ENCODE measurements at places on chromosomes 1 and 21.
A peak's percentile ranks its signal among the peaks of the same experiment; 100 is the strongest.

DNA sequence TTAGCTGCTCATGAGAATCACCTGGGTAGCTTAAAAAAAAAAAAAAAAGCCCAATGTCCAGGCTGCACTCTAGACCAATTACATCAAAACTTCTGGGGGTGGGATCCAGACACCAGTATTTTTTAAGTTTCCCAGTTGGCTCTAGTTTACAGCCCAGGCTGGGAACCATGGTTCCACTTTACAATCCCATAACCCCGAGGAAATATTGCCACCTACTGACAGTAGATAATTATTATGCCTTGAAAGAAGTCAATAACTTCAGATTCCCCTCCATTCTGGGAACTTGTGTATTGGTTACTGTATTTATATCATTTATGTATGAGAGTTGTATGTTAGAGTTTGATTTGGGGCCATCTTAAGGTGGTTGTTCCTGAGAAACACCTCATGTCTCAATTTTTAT, 100.2 kb downstream of the SPATA46 start:
- DNase-seq, result no peak

DNA sequence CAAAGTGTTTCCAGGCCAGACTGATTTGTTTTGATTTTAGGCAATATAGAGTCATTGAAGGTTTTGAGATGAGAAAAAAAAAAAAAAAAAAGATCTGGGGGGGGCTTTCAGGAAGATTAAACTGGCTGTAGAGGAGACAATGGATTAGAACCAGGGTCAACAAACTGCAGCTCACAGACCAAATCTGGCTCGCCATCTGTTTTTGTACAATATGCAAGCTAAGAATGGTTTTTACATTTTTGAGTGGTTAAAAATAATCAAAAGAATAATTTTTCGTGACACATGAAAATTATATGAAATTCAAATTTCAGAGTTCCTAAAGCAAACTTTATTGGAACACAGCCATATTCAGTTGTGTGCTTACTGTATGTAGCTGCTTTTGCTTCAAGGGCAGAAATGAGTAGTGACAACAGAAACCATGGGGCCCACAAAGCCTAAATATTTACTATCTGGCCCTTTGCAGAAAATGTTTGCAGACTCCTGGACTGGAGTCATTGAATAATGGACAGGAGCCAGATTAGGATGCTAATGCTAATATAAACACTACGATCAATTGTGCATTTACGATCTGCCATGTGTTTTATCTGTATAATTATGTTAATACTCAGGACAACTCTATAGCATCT, 375.7 kb upstream of the DAB1 start:
- DNase-seq, result no peak

GRCh38 chr1:203765029-203765837, at the start of gene LAX1:
TSS of gene LAX1 (plus strand) at chr1:203765183. CDS start at chr1:203765566, 383 bp downstream.
- DNase-seq, result no peak

DNA sequence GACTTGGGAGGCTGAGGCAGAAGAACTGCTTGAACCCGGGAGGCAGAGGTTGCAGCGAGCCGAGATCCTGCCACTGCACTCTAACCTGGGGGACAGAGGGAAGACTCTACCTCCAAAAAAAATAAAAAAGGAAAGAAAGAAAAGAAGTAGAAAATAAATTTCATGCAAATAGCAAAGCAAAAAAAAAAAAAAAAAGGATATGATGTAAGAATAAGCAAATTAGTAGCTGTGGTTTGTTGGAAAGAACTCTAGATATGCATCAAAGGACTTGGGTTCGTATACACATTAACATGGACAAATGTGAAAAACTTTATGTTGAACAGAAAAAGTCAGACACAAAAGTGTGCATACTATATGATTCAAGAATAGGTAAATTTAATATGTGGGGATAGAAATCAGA, 11.9 kb downstream of the WASF2 start:
- no peak for DNase-seq

DNA sequence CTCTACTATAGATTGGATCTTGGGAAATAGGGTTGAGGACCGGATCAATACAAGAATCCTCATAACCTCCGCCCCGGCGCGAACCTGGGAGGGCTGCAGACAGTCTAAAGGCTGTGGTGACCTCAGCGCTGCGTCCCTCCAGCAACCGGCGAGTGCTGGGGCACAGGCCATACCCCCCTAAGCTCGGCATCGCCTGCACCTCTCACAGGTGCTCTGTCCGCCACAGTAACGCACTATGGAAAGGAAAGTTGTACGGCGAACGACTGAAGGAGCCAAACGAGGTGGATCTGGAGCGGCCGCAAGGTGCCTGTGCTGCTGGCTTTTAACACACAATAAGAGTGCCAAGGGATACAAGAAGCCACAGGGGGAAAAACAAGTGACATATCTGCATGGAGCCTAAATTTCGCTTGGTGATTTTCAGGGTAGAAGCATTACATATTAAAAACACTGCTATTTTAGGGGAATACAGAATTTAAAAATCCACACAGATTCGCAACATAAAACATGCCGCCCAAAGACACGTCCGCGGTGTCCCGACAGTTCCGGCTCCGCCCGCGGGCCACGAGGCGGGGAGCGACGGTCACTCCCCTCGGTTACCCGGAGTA, 1.4 kb upstream of the RBM15 start:
- peak; percentile 36 for DNase-seq

DNA sequence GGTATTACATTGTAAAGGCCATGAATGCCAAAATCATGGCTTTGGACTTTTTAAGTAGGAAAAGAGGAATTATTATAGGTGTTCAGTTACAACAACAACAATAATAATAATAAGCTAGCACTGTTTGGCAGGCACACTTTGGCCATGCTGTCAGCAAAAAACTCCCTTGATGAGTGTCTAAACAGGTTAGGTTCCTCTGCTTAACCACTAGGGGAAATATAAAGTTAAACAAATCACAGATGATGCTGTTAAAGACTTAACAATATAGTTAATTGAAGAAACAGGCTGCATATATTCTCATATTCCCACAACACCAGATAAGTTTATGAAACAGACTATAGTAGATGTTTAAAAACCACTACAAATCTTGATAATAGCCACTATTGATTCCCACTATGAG, 46.4 kb downstream of the RGS21 start:
- no peak for DNase-seq

- DNase-seq, result no peak
Measured at GRCh38 chr1:6783221-6783620, 2.0 kb upstream of the CAMTA1 start.
